ENCODE measurements at places on chromosomes 5 and 9.

GRCh38 chr9:90579181-90579580 is 63.4 kb downstream of the DIRAS2 start:
- DNase-seq = no peak

DNA sequence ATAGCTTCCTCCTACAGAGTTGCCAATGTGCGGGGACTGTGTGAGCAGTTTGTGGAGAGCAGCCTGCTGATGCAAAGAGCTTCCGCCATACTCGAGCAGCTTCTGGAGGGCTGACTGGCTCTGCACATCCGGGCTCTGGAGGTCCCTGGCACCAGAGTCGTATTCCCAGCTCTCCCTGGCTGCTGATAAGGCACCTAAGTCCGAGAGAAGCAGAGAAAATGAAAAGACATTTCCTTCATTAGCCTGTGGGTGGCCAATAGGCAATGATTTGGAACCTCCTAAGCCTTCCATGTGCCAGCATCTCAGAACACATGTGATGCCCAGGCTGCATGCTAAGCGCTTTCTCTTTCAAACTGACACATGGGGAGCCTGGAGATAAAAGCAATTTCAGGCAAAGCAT is 94.3 kb downstream of the TSSK1B start:
- DNase-seq = no peak

- DNase-seq = no peak
These were observed 718.2 kb downstream of the SEMA5A start for GRCh38 chr5:8827696-8828095.

- DNase-seq = no peak
These were observed 6.5 kb downstream of the LVRN start for GRCh38 chr5:115968770-115969169.

DNA sequence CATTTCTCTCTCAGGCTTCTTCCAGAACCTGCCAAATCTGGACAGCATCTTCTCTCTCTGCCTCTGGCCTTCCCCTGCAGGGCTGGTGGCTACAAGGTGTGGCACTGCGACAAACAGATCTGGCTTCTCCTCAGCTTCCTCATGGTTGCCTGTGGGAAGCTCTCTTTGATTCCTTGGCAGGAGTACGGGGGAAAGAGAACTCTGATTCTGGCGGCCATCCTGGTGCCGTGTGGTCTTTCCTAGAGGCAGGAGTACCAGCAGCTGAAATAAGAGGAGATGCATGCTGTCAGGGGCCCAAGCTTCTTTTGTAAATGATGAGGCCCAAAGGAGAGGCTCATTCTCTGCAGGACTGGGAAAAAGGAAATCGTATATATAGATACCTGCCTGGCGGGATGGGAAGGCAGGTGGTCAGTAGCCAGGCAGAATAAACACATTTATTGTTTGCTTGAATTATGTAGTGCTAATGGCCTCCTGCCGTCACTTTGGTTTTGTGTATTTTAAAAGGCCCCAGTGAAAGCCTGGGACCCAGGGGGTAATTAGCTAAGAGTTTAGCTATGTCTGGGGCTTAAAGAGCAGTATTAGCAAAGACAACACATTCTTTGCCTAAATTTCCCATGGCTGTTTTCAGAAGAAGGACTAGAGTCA is at the start of gene CER1:
TSS of gene CER1 (minus strand) at position 343 of the 645 bp plus-strand sequence. CDS start at position 282, 61 bp downstream.
- DNase-seq = no peak

- no peak for DNase-seq
These were observed 42.5 kb downstream of the STXBP1 start for GRCh38 chr9:127654619-127655018.

GRCh38 chr5:89208811-89209210 is 325.8 kb upstream of the MEF2C start:
- DNase-seq = no peak

GRCh38 chr9:122998448-122998847 is 35.0 kb upstream of the GPR21 start:
- DNase-seq = no peak

- no peak for DNase-seq
These were observed 128.8 kb downstream of the GPBP1 start for GRCh38 chr5:57302643-57303042.
